ENCODE measurements at places on chromosomes 2 and 18.
A peak's percentile ranks its signal among the peaks of the same experiment; 100 is the strongest.

DNA sequence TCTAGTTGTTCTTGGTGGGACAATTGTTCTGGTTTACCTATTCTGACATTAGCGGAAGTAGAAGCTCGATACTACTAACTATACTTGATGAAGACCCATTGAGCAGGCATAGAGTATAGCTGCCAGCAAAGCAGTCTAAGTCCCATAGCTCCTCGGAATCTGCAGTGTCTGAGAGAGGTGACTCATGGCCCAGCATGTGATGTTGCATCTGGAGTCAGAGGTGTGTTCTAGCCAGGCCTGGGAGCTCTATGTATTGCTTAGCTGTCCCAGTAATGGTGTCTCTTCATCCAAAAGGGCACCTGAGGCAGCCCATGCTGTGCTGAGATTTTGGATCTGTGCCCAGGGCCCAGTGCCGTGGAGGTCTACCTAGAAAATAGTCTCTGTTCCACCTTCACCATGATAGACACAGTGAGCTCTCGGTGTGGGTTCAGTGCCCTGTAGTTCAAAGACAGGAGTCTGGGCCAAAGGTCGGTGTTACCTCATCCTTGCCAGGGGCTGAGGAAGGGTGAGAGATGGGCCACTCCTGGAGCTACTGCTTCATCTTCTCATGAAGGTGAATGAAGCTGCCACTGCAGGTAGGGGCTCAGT lies 47.3 kb downstream of the MEX3C start:
- no peak for DNase-seq

DNA sequence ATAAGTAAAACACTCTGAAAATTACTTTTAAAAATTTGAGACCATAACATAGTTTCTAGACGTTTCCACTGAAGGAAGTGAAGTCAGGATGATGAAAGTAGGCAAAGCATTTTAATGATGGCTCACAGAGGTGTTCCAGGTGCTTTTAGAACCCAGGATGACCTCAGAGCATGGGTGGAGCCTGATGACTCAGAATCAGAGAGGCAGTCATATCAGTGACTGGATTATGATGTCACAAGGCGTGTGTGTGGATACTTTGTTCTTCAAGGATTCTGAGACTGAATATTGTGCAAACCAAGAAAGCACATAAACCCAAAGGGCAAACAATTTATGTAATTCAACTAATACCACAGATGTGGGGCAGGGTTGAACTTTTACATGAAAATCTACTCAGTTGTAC lies 208.0 kb upstream of the FBXO11 start:
- DNase-seq: no peak

- DNase-seq: no peak
These were observed 814.1 kb upstream of the SALL3 start for GRCh38 chr18:78165525-78165924.

GRCh38 chr18:43271593-43272432 lies 5.5 kb downstream of the SYT4 start:
- DNase-seq: no peak

DNA sequence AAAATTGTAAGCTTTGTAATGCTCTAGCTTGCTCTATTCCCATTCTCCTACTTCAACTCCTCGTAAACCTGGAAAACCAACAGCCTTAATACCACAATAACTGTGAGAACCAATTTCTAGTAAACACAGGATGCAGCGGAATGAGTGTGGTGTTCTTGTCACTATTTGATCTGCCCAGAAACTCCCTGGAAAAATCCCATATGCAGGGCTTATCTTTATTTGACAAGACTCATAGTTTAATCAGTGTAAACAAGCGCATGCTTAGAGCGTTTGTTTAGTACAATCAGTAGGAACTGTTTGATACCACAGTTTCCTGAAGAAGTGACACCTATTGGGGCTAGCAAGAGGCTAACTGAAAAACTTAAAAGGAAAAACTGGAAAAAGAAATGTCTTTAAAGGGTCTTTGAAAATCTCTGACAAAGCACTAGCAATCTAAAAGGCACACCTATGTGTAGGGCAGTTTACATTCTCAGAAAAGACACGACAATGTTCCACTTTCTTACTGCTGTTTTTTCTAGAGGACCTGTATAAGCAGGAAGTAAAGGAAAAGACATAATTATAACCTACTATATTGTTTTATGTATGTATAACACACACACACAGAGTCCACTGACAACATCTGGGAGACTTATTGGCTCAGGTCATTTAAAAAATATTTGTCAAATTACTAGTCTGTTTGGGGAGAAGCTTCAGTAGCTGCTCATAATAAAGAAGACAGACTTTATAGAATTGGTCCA lies 241.4 kb upstream of the KLHL14 start:
- no peak for DNase-seq

GRCh38 chr2:85796341-85797262 lies 42.8 kb downstream of the ATOH8 start:
- peak; percentile 17 for DNase-seq

DNA sequence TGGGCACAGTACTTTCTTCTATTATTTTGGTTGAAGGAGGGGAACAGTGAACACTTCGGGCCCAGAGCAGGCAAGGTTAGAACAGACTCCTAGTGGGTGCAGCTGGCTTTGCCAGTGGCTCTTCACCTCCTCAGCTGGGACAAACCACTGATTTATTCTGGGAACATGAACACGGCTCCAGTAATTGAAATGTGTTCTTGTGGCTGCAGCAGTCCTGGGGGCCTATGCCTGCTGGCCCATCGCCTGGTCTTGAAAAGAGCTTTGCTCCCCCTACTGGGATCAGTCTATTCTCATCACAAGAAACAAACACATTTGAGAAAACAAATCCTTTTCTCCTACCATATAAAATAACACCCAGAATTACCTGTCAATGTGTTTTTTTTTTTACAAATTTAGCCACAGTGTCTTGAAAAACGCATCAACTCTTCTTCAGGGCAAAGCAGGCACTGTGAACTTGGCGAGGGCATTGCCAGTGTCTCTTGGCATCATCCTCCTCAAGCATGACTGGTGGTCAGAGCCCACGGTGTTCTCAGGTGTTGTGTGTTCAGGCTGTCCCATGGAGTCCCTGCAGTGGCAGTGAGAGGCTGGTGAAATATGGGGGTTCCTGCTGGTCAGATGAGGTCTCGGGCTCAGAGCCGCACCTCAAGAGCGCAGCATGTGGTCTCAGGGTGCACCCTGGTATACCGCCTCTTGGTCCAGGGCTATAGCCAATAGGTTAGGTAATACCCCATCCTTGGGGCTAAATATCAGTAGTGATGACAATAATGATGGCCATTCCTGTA lies 51.3 kb downstream of the RNF144A start:
- no peak for DNase-seq

DNA sequence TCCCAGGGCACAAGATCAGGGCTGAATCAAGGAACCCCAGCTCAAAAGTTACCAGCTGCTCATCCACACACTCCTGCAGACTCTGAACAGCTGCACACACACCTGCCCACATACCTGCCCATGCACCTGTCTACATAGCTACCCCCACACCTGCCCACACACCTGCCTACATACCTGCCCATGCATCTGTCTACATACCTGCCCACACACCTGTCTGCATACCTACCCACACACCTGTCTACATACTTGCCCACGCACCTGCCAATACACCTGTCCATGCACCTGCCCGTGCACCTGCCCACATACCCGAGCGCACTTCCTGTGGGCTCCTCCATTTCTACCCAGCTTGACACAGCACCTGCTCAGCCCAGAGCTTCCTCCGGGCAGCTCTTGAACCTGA lies 122.8 kb upstream of the AGAP1 start:
- no peak for DNase-seq

GRCh38 chr2:224210286-224211180 lies 171.4 kb upstream of the SERPINE2 start:
- DNase-seq: no peak

DNA sequence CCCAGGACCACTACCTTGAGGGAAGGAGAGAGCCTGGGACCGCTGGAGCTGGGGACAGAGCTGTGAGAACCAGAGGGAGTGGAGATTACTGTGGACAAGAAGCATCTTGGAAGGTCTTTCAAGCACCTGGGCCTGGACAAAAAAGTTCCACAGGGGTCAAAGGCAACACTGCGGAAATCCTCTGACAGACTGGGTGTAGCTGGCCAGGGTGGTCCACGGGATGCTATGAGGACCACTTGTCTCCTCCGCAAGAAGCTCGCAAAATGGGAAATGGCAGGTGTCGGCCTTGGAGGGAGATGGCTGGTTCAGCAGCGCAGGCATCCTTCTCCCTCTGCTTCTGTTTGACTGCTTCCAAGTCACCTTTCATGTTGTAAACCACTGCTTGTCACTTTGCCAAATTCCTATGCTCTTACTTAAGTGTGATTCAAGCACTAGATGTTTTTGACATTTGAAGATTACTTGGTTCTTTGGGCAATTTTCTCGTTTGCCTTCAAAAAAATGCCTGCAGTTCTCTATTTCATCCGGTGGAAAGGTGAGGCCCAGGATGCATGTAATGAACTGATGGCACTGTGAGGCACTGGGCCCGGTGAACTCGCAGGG lies 27.7 kb downstream of the KLHL29 start:
- DNase-seq: no peak

- DNase-seq: no peak
These were observed 170.0 kb downstream of the LTBP1 start for GRCh38 chr2:33116799-33117198.

DNA sequence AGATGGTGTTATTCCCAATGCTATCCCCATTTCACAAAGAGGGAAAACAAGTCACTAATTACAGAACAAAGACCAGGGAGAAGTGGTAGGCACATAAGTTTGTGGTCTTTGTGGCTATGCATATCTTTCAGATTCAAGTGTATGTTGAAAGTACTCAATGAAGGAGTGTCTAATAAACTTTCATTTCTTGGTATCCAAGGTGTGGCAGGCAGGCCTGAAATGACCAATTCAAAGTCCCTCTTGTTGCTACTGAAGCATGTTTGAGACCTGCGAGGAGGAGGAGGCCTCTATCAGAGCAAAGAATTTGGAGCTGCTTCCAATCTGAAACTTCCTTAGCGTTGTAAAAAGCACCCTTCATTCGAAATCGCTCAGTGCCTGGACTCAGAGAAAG lies 60.9 kb upstream of the KLF7 start:
- DNase-seq: no peak

- DNase-seq: no peak
These were observed 89.4 kb upstream of the SPTBN1 start for GRCh38 chr2:54366487-54367280.

- DNase-seq: no peak
These were observed 51.9 kb downstream of the SETBP1 start for GRCh38 chr18:44732599-44732998.

- no peak for DNase-seq
These were observed 238.8 kb downstream of the ACTR3 start for GRCh38 chr2:114128725-114129124.

DNA sequence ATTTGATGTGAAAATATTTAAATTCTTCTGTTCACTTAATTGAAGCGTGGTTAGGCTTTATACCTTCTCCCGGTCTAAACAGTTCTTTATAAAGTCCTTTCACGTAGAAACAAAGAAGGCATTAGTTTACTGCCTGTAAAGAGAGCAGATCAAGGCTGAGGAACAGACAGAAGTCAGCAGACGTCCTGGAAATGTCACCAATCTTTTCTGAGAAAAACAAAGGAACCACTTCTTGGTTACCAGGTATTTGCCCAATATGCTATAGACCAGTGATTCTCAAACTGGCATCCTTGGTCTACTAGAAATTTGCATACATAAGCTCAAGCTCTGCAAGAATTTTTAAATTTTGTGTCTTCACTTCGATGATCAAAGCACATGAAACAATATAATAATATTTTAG lies 89.2 kb upstream of the STK17B start:
- DNase-seq: no peak

GRCh38 chr2:38122344-38122743 lies 46.4 kb upstream of the CYP1B1 start:
- no peak for DNase-seq

GRCh38 chr2:5464657-5465056 lies 227.5 kb upstream of the SOX11 start:
- no peak for DNase-seq

DNA sequence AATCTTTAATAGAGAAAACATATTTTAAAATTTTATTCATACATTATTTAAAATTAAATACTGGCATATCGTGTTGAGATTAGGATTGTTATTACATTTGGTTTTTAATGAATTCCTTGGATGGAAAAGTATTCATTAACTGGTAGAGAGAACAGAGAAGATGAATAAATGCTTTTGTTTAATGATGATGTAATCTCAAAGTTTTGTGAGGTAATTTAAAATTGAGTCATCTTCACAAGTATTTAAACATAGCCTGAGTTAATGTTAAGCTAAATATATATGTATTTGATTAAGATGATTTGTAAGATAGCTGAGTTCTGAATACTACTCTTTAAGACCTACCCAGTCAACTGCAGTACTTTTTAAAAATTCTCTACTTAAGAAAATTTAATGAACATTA lies 713.4 kb upstream of the VRK2 start:
- DNase-seq: no peak

- DNase-seq: no peak
These were observed 31.0 kb upstream of the TNS1 start for GRCh38 chr2:218033590-218034496.

Data from activated CD4-positive, CD25-positive, alpha-beta regulatory T cell treated with anti-CD3 and anti-CD28 coated beads, Interleukin-2, amount 50 U/mL, for 72 hours (primary cell).